ENCODE measurements at places on chromosomes 1 and 21. TPM values are rescaled to one million over a fixed set of nuclear protein-coding genes. Genes with fewer than 3 reads are reported as not detected.
A peak's percentile ranks its signal among the peaks of the same experiment; 100 is the strongest.

GPN2 gene
- total RNA-seq: 41.7 TPM

- H3K27ac ChIP-seq: no peak overlapping the region
- peak; percentile 9 for DNase-seq
- peaks cover 19% of the 10 kb centered on the region for H3K4me1 ChIP-seq
- no peaks in the 10 kb centered on the region for H3K36me3 ChIP-seq
- no peaks in the 10 kb centered on the region for H3K27me3 ChIP-seq
Observed at GRCh38 chr21:43879348-43880110, 14.5 kb downstream of the AGPAT3 start.

- H3K27me3 ChIP-seq: no peaks in the 10 kb centered on the region
- no peak overlapping the region for H3K27ac ChIP-seq
- H3K4me3 ChIP-seq: no peak overlapping the region
- DNase-seq: no peak
- no peaks in the 10 kb centered on the region for H3K36me3 ChIP-seq
- H3K4me1 ChIP-seq: no peaks in the 10 kb centered on the region
Observed at GRCh38 chr1:9084906-9085305, 15.5 kb upstream of the SLC2A5 start.

DNA sequence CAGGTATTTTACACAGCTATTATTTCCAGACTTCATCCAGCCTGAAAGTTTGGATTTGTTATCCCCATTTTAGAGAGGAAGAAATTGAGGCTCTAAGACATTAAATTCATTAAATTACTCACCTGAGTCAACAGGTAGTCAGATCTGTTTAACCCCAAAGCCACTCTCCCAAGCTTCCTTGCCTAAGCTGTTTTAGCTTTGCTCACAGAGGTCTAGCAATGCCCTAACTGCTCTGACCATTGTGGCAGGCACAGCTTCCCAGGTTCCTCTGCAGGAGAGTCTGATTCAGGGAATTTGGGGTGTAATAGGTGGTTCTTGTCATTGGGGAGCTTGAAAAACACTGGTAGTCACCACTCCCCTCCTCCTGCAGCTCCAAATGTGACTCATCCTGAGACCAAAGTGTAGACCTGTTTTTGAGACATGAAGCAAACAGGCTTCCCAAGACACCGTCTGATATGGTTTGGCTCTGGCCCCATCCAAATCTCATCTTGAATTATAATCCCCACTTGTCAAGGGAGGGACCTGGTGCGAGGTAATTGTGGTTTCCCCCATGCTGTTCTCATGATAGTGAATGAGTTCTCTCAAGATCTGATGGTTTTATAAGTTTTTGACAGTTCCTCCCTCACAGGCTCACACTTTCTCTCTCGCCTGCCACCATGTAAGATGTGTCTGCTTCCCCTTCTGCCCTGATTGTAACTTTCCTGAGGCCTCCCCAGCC lies 142.8 kb upstream of the DNAH14 start:
- H3K27ac ChIP-seq: no peak overlapping the region
- no peaks in the 10 kb centered on the region for H3K4me1 ChIP-seq
- no peak for DNase-seq
- no peak overlapping the region for H3K4me3 ChIP-seq
- no peaks in the 10 kb centered on the region for H3K27me3 ChIP-seq
- H3K36me3 ChIP-seq: no peaks in the 10 kb centered on the region

DNA sequence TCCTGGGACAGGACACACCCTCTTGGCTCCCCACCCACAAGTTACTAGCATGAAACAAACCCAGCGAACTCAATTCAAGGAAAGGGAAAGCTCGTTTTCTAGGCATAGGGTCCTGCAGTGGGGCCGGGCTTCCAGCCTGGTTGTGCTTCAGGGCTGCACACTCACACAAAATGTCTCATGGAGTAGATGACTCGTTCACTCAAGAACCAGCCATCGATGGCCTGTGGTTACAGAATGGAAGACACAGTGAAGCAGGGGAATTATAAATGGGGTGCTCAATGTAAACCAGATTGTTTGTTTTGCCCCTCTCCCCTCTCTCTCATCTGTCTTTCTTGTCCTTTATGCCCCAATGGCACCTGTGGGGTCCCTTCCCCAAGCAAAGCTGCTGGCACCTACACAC lies 56.0 kb upstream of the COX20 start:
- no peak overlapping the region for H3K27ac ChIP-seq
- DNase-seq: no peak
- no peak overlapping the region for H3K4me3 ChIP-seq
- H3K27me3 ChIP-seq: no peaks in the 10 kb centered on the region
- H3K36me3 ChIP-seq: no peaks in the 10 kb centered on the region

DNA sequence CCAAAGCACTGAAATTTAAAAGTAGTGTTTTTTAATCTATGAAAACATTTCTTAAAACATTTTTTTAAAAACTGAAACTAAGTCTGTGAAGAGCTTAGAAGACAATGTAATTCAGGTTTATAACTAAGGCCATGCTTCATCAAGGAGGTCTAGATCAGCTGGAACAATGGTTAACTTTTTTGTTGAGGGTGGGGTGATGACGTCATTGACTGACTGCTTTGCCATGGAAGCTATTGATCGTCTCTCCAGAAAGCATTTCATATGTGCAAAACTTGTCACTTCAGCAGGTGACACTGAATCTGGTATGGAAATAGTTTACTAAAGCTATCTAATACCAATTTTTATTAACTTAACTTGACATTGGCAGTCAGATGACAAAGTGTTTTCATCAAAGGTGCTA lies 21.0 kb downstream of the RAVER2 start:
- no peaks in the 10 kb centered on the region for H3K4me1 ChIP-seq
- no peak for DNase-seq
- H3K27me3 ChIP-seq: no peaks in the 10 kb centered on the region
- no peaks in the 10 kb centered on the region for H3K36me3 ChIP-seq
- no peak overlapping the region for H3K4me3 ChIP-seq

- H3K4me3 ChIP-seq: no peak overlapping the region
- H3K4me1 ChIP-seq: no peaks in the 10 kb centered on the region
- no peaks in the 10 kb centered on the region for H3K36me3 ChIP-seq
- no peak for DNase-seq
- no peak overlapping the region for H3K27ac ChIP-seq
Observed at GRCh38 chr1:93995837-93996536, 86.8 kb upstream of the GCLM start.

DNA sequence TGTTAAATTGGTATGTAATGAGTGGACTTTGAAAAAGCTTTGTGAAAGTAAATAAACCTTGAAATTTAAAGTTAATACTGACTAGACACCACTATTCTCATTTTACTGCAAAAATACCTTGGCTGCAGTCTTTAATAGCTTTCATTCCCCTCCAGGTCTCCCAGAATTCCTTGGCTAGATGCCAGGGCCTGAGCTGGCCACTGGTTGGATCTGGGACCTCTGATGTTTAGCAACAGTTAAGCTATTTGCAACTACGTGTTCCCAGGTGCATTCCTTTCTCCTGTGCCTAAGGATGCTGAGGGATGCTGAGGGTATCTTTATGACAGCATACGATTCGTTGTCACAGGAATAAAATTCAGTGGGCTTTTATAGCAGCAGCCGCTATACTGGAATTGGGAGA lies 938.7 kb downstream of the TTLL7 start:
- H3K4me3 ChIP-seq: no peak overlapping the region
- H3K4me1 ChIP-seq: peaks cover 4% of the 10 kb centered on the region
- no peaks in the 10 kb centered on the region for H3K27me3 ChIP-seq
- H3K27ac ChIP-seq: no peak overlapping the region
